Esophagus muscularis mucosa (tissue), 4 donors: ENCODE measurements at places on chromosomes 7 and 10. TPM values are rescaled to one million over a fixed set of nuclear protein-coding genes. Genes with fewer than 3 reads are reported as not detected.

Gene MBL2
- total RNA-seq = not detected

Gene PTF1A
- not detected for total RNA-seq

Gene PLEKHA8
- 11.9 TPM for total RNA-seq

Gene OR2A12
- total RNA-seq = not detected

GRCh38 chr7:36961097-36961496, 236.8 kb upstream of the AOAH start:
- no peak for DNase-seq

GRCh38 chr7:96675548-96675947, 34.1 kb downstream of the SEM1 start:
- no peak for DNase-seq

DNA sequence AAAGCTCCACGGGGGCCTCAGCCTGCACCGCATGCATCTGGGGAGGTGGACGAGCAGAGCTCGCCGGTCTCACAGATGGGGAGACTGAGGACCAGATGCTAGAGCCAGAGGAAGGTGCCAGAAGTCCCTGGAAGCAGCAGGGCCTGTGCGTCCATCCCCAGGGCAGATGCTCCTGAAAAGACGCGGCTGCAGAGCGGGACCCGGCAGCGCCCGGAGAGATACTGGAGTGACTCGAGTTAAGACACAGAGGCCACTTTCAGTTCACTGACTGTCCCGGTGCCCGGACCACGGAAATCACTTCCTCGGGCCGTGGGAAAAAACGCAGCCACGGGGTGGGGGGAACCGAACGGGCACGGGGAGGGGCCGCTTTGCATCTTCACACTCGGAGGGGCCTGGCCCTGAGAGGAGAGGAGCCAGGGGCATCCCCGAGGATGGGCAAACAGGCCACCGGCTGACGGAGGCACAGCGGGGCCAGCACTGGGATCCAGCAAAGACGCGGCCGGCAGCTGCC, 85.4 kb downstream of the FOXL3 start:
- DNase-seq = no peak

DNA sequence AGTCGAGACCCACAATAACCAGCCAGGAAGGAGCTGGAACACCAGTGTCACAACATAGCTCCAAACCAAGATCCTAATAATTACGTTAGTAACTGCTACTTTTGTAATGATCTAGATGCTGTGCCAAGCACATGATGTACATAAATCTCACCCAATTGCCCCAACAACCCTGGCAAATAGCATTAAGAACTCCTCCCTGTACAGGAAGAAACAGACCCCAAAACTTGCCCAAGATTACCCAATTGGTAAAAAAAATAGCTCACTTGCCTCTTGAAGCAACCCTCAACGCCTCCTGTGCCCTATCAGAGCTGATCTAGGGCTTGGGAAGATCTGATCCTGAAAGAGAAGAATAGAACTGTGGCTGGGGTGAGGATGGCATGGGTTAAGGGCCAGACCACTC, 628.7 kb upstream of the AUTS2 start:
- no peak for DNase-seq

GRCh38 chr10:29248158-29248557, 40.7 kb upstream of the LYZL1 start:
- no peak for DNase-seq
